ENCODE measurements at places on chromosomes 12 and 14.

DNA sequence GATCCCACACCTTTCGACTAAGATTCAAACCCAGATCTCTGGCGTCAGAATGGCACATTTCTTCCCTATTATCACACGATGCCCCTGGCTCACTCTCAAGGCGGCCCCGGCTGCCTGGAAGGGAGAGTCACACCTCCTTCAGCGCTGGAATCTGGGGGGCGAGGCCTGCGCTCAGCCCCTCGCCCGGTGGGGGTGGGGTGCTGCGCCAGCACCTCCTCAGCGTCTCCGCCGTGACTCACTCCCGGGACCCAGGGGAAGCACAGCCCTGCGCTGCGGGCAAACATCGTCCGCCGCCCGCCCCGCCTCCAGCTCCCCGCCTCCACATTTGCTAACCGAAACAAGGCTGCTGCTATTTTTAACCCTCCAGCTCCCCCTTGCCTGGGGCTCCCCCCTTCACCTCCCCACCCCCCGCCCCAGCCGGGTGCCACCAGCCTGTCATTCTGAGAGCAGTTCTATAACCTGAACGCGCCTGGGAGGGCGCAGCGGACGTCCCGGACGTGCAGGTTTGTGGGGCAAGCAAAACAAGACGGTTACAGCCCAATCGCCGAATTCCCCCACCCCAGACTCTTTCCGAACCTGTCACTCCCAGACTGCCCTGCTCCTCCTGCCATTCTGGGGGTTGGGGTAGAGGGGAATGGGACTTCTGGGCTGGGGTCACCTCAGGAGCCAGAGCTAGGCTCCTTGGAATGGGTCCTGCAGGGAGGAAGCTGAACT, 6.7 kb downstream of the HDAC7 start:
- DNase-seq: peak; percentile 84

GRCh38 chr14:34867199-34867598, 8.0 kb downstream of the BAZ1A start:
- no peak for DNase-seq

DNA sequence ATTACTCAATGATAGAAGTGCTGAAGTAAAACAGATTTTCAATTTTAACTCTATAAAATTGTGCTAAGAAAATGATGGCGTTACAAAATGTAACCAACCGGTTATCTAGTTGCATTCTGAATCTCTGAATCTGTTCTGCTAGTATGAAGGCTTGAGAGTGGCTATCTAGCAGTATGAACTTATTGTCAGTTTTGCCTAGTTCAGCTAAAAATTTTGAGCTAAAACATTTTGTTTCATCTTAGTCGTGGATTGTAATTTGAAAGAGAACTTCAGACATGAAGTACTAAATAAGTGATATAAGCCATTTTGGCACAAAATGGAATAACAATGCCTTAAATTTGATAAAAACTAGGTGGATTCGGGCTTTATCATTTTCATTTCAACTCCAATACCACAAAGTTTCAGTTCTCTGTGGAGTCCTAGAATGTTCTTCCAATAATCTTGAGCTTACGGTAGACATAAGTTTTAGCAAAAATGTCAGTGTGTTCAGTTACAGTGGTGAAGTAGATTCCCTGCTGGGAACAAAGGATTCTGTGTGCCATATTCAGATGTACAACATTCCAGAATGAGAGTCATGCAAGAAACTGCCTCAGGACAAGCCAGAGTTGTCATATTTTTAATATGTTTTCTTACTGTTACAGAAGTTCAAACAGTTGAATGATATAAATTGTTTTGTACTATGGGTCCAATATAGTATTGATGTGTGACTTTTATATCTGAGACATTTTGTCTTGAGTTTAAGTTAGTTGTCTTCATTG, 28.1 kb downstream of the ATP6V1D start:
- no peak for DNase-seq

DNA sequence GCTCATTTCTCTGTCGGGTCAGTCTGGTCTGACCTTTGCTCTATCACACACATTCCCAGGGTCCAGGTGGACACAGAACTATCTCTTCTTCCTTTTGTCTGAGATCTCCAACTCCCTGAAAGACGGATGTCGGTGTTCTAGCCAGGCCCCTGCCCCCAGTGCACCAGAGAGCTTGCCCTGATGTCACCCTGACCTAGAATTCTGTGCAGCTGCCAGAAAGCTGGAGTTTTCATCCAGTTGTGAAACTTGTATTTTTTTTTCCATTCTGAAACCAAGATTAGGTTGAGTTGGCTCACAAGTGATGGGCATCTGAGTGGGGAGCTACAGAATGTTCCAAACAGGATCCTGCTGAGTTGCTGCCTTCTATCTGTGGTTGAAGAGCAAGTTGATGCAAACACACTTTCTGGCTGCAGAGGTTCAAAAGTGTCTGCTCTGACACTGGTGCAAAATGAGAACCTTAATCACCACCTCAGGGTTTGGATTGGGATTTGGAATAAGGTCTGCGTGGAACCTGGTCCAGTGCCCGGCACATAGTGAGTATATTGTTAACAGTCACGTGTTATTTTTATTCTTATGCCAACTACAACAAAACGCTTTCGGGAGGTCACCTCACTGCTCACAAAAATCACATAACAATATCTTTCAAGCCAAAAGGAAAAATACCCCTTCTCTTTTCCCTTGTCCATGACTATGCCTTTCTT, 211.5 kb downstream of the SLC15A4 start:
- DNase-seq: no peak

DNA sequence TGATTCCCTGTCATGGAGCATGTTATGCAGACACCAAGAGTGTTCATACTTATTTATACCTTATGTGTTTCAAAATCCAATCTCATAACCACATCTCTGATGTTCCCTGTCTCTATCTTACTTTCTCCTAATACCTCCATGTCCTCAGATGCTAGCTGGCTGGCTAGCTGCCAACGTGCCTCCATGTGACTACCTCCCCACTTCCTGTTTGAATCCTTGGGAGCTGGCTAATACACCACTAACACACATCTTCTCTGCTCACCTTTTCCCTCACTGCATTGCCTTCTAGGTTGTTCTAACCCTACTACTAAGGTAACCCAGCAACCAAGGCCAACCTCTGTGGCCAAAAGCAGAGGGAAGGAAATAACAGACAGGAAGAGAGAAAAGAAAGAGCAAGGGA, 27.3 kb downstream of the TTC5 start:
- no peak for DNase-seq
